ENCODE measurements at places on chromosomes 6 and 20.

GRCh38 chr20:3447321-3447720 lies 23.5 kb upstream of the ATRN start:
- no peak for DNase-seq

DNA sequence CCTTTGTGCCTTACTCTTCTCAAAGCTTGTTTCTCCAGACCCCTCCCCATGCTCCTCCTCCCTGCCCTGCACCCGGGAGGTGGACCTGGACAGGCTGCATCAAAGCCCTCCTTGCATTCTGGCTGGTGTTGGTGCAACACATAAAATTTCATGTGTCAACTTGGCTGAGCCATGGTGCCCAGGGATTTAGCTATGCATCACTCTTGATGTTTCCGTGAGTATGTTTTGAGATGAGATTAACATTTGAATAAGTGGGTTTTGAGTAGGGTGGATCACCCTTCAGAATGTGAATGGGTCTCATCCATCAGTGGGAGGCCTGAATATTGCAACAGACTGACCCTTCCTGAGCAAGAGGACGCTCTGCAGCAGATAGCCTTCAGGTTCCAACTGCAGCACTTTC lies 4.4 kb upstream of the OCSTAMP start:
- DNase-seq, result no peak

- DNase-seq, result no peak
These were observed 106.7 kb upstream of the CST7 start for GRCh38 chr20:24842274-24842917.

DNA sequence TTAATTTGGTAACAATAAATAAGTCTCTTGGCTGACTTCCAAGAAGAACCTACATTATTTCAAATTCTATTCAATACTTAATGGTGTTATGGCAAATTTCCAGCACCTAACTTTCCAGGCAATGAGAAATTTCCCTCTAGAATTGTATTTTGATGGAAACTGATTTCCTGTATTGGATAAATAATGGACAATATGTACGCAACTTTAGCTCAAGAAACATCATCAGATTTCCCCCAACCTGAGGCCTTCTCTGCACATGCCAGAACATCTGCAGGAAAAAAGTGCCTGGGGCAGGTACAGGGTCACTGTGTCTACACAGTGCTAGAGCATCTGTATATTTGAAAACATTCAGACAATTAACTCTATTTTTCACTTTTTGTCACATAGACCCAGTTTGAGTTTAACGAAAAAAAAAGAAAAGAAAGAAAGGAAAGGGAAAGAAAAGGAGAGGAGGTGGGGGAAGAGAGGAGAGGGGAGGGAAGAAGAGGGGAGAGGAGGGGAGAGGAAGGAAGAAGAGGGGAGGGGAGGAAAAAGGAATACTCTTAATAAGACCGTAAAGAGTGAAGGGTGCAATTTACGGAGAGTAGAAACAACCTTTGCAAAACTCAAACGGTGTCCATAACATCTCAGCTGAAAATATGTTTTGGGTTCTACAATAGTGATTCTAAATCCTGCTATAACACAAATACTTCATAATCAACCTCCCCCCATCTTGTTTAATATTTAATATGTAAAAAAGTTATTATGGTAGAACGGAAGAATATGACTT lies 130.0 kb downstream of the TSHZ2 start:
- DNase-seq, result no peak

- no peak for DNase-seq
These were observed 214.2 kb downstream of the TBC1D7 start for GRCh38 chr6:13113981-13114593.

DNA sequence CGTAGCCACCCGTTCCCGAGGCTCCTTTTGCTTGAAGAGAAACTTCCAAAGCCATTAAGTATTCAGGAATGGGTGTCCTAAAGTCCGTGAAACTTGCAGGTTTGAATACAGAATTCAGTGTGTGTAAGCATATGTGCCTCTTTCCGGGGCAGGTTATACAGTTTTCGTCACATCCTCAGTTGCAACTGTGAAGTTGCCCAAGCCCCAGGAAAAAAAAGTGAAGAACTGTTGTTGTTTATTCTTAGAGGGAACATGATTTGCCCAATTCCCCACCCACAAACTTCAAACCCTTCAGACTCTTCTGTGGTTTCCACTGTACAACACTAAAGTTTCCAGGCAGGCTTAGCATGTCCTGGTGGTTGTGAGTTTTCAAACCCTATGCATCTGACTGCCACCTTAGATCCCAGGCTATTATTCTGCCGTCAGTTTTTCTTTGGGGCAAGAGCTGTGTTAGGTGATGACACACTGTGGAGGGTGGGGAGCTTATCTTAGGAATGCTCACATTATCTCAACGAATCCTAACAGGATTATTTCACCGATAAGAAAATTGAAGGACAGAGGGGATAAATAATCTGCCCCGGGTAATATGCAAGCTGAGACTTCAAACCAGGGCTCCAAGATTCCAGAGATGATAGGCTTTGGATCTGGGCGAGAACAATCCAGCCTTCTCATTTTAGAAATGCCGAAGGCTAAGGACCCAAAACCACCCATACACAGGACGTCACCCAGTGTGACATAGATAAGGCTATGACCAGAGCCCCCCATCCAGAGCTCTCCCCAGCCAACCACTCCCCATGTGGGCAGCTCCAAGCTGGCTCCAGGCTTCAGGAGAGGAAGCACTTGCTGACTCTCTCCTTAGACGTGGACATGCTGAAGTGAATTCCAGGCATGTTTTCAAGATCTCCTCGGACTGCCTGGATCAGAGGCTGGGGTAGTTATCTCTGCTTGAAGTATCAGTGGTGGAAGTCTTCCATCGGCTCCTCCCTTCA lies 81.7 kb upstream of the AFDN start:
- DNase-seq, result no peak

- DNase-seq, result no peak
These were observed 12.3 kb downstream of the TMEM30A start for GRCh38 chr6:75272145-75272840.

DNA sequence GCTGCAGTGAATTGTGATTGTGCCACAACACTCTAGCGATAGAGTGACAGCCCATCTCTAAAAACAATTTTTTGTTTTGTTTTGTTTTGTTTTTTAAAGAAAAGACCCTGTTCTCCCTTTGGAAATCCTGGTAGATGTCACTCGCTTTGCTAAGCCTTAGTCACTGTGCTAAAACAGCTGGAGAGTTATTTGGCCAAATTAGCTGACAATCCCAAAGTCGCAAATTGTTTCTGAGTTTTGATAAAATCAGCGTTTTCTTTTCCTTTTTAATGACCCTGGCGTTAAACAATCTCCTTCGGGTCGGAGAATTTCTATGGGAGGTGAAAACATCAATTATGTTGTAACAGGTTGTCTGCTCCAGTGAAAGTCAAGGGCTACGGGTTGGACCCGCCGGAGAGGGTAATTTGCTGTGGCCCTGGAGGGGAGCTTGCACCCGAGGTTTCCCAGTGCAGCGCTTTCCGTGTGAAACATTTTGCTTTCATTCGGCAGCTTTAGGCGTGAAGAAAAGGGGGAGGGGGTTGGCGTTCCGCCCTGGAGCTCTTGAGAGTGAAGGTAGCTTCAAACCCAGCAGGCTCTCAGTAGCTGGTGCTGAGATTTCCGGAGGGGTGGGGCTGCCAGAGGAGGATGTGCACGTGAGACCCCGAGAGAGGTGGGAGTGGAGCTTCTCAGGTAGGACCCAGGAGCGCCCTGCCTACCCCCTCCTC lies 296.6 kb downstream of the PHACTR1 start:
- DNase-seq, result peak; percentile 5

DNA sequence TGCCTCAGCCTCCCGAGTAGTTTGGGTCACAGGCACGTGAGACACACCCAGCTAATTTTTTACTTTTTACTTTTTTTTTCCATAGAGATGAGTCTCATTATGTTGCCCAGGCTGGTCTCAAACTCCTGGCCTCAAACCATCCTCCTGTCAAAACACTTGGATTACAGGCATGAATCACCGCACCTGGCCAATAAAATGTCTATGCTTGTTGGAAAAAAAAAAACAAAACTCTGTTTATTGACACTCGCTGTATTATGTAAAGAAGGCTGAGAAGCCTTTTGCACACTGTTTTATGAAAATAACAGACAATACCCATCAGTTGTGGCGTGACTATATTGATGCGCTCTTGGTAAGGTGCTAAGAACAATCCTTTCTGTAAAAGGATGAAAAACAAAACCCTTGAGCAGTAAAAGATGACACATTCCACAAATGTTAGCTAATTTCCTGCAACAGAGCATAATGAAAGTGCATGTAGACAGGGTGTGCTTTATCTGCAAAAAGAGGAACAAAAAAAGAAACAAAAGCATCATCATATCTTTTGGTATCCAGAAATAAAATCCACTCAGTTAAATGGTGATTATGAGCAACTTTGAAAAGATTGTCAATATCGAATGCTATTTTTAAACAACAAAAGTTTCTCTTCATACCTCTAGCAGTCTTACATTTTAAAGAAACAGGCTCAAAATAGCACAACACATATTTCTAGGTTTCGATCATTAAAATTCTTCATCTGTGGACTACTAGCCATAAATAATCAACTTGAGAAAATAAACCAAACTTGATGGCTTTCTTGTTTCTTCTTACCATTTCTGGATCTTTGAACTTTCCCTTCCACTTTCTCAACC lies 108.3 kb upstream of the PHACTR1 start:
- DNase-seq, result peak; percentile 25

- DNase-seq, result no peak
These were observed 49.5 kb downstream of the EPB41L2 start for GRCh38 chr6:131013495-131013894.

- DNase-seq, result no peak
These were observed 520.8 kb upstream of the RNF217 start for GRCh38 chr6:124441450-124441849.

DNA sequence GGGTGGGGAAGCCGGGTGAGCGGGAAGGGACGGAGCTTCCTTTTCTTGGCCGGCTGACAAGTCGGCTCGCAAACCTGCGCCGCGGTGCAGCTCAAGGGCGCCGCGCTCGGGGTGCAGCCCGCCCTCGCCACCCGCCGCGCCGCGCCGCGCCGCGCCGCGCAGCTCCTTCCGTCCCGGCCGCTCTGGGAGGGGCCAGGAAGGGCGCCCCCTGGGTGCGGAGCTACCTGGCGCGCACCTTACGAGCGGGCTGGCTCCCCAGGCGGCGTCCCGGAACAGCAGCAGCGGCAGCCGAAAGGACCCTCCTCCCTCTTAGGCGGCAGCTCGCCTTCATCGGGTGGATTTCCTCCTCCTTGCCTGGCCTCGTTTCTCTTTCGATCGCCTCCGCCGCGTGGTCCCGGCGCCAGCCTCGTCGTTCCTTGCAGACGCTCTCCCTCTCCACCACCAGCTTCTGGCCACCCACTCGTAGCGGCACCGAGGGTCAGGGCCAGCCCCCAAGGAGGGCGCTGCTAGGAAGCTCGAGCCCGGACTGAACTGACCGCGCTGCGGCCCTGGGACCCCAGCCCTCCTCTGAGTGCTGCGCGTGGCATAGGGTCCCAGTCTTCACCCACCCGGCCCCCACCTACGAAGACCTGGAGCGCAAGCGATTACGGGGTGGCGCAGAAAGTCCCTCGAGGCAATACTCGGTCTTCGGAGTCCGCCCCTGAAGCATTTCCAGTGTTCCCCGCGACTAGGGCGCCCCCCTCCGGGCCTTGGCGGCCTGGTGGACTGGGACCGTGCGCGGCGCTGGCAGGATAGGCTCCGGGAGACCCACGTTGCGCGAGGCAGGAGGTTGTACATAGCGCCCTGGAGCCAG lies at the start of gene MAP3K5:
TSS of gene MAP3K5 (minus strand) at position 68 of the 853 bp plus-strand sequence. CDS start 320 bp downstream, outside the sequence.
- peak; percentile 95 for DNase-seq

DNA sequence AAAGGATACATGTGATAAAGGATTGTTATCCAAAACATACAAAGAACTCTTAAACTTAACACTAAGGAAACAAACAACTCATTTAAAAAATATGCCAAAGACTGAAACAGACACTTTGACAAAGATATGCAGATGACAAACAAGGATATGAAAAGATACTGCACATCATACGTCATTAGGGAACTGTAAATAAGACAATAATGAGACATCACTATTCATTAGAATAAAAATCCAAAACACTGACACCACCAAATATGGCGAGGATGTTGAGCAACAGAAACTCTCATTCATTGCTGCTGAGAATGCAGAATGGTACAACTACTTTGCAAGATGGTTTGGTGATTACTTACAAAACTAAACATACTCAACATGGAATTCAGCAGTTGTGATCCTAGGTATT lies 156.5 kb upstream of the FOXA2 start:
- DNase-seq, result no peak

DNA sequence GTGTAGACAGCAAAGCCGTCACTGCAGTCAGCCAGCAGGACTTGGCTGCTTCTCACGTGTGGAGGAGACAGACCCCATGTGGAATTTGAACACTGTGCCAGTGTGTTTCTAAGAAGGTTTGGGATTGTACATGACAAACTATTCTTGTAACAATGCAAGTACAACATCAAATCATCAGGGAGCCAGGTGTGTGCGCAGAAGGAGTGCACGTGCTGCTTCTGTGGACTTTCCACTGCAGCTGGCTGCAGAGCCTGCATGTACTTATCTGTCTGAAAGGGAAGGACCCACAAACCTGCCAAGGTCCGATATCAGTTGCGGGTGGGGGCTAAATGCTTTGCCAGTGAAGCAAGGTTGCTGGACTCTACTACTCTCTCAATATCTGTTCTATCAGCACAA lies 211.6 kb downstream of the WDR27 start:
- DNase-seq, result no peak

DNA sequence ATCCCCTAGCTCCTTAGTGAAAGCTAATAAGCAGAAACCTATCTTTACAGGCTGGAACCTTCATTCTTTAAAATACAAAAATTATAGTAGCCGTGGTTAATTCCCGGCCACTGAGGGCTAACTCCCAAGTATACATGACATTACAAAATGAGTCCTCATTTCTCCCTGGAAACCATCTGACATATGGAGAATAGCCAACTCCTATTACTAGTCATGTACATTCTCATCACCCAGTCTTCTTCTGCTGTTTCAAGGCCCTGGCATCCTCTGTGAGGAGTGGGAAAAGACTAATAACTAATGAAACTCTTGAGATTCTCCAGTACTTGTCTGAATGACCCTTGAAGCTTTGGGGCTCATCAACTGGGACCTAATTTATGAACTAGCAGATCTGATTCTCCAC lies 30.2 kb downstream of the CSNK2A1 start:
- DNase-seq, result no peak

GRCh38 chr6:166308033-166308768 lies at the start of gene PRR18:
TSS of gene PRR18 (minus strand) at chr6:166308392. CDS start at chr6:166308142, 250 bp downstream.
- DNase-seq, result no peak

- peak; percentile 7 for DNase-seq
These were observed 529.1 kb upstream of the CITED2 start for GRCh38 chr6:139903411-139904157.

GRCh38 chr6:151452750-151453427 lies 963 bp upstream of the RMND1 start:
- DNase-seq, result peak; percentile 7

DNA sequence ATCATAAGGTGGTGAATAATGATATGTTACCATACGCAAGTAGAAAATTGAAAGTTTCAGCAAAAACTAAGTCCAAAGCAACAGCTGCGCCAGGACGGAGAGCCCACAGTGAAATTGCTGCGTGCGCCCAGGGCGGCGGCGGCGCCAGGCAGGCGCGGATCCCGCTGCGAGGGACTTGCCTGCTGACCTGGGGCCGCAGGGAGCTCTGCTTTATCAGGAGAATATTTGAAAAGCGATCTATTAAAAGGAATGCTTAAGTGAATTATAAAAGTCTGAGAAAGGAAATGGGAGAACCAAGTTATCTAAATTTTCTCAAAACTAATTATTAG lies 85.4 kb downstream of the THBS2 start:
- no peak for DNase-seq

- no peak for DNase-seq
These were observed 63.3 kb downstream of the ARHGAP18 start for GRCh38 chr6:129646642-129647041.

- no peak for DNase-seq
These were observed 278.8 kb upstream of the IMPG1 start for GRCh38 chr6:76351275-76351674.

Measured in activated CD4-positive, alpha-beta T cell treated with anti-CD3 and anti-CD28 coated beads, Interleukin-2, Interleukin-6, amounts not matched to agents 100 ng/mL and 50 ng/mL, durations not matched to agents 16 hours and 8 hours (primary cell).